ENCODE measurements at places on chromosomes 16 and 17. TPM values are rescaled to one million over a fixed set of nuclear protein-coding genes. Genes with fewer than 3 reads are reported as not detected.

SLC43A2 gene
- total RNA-seq, result 4.0 TPM

G6PC1 gene
- not detected for total RNA-seq

DNA sequence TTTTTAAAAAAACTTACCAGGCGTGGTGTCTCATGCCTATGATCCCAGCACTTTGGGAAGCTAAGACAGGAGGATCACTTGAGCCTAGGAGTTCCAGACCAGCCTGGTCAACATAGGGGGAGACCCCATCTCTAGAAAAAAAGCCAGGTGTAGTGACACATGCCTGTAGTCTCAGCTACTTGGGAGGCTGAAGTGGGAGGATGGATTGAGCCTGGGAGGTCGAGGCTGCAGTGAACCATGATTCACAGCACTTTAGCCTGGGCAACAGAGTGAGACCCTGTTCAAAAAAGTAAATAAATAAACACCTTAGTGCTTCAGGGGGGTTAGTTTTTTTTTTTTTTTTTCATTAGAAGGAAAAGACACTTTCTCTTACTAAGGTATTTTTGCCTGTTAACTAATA, 58.9 kb upstream of the LRRC37A3 start:
- peaks cover 30% of the 10 kb centered on the region for H3K4me1 ChIP-seq
- H3K36me3 ChIP-seq, result no peaks in the 10 kb centered on the region
- DNase-seq, result no peak
- no peak overlapping the region for H3K4me3 ChIP-seq
- no peaks in the 10 kb centered on the region for H3K27me3 ChIP-seq

- no peak overlapping the region for H3K4me3 ChIP-seq
- peaks cover 69% of the 10 kb centered on the region for H3K4me1 ChIP-seq
- no peaks in the 10 kb centered on the region for H3K36me3 ChIP-seq
- DNase-seq, result no peak
Measured at GRCh38 chr16:48611329-48612137, 1.6 kb upstream of the N4BP1 start.

GRCh38 chr16:14423344-14423743, 206.7 kb downstream of the PARN start:
- H3K4me1 ChIP-seq, result peaks cover 36% of the 10 kb centered on the region
- H3K27ac ChIP-seq, result no peak overlapping the region
- no peaks in the 10 kb centered on the region for H3K27me3 ChIP-seq
- H3K36me3 ChIP-seq, result no peaks in the 10 kb centered on the region
- no peak for DNase-seq
- H3K4me3 ChIP-seq, result no peak overlapping the region

DNA sequence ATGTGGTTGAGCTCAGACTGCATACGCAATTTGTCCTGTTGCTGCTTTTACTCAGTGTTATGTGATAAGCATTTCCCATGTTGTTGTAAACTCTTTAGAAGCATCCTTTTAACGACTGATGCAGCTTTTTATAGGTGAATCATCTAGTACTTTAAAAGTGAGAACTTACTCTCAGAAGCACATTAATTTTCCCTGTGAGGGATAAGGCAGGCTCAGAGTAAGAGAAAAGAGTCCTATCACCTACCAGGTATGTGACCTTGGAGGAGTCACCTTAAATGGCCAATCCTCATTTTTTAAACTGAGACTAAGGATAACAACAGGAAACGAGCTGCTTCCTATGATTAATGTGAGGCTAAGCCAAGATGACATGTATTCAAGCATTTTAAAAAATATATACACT, 34.4 kb upstream of the GAN start:
- H3K36me3 ChIP-seq, result no peaks in the 10 kb centered on the region
- no peaks in the 10 kb centered on the region for H3K4me1 ChIP-seq
- no peaks in the 10 kb centered on the region for H3K27me3 ChIP-seq
- DNase-seq, result no peak
- H3K4me3 ChIP-seq, result no peak overlapping the region

- H3K4me3 ChIP-seq, result no peak overlapping the region
- H3K27me3 ChIP-seq, result peaks cover 71% of the 10 kb centered on the region
- H3K4me1 ChIP-seq, result no peaks in the 10 kb centered on the region
- no peak overlapping the region for H3K27ac ChIP-seq
Measured at GRCh38 chr17:48427598-48427997, 2.4 kb downstream of the SKAP1 start.

GRCh38 chr17:74332017-74332650, 6.1 kb downstream of the KIF19 start:
- H3K27ac ChIP-seq, result no peak overlapping the region
- peaks cover 16% of the 10 kb centered on the region for H3K27me3 ChIP-seq
- DNase-seq, result no peak
- H3K4me1 ChIP-seq, result peaks cover under 1% of the 10 kb centered on the region
- H3K36me3 ChIP-seq, result no peaks in the 10 kb centered on the region

- H3K4me3 ChIP-seq, result peak overlapping the region; percentile 93
- H3K4me1 ChIP-seq, result peaks cover 75% of the 10 kb centered on the region
- H3K36me3 ChIP-seq, result peaks cover 25% of the 10 kb centered on the region
- H3K27me3 ChIP-seq, result no peaks in the 10 kb centered on the region
Measured at GRCh38 chr16:30063893-30064728, 1.4 kb upstream of the ALDOA start.
